ENCODE measurements at places on chromosomes 11 and 22.

DNA sequence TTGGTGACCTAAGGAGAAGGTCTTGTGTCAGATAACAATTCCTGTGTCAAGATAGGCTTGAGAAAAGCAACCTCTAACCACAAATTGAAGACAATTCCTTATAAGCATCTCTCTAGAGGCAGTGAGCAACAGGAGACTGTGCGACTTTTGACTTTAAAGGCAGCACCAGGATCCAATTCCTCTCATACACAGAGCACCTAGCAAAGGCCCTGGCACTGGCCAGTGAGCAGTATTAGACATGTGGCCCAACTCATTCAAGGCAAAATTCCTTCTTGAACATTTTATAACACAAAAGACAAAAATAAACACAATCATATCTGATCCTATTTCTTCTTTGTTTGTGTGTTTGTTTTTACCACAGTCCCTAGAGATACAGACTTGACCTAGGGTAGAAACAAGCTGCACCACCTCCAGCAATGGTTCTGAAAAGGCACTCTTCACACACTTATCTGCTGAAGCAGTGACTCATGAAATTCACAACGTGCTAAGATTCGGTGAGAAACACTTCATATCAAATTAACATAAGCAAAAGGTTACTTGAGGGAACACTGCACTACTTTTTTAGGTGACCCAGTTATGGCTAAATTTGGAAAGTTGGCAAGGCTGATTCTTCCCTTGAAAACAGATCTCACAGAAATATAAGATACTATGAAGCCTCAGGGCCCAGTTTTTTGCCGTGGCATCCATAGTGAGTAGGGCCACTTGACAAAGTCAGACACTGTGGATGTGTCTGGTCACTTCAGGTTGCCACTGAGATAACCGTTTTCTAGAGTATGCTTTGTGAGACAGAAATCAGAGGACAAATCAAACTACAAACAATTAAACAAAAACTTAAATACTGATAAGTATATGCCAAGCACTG is 1018.9 kb downstream of the DLG2 start:
- no peak for DNase-seq

DNA sequence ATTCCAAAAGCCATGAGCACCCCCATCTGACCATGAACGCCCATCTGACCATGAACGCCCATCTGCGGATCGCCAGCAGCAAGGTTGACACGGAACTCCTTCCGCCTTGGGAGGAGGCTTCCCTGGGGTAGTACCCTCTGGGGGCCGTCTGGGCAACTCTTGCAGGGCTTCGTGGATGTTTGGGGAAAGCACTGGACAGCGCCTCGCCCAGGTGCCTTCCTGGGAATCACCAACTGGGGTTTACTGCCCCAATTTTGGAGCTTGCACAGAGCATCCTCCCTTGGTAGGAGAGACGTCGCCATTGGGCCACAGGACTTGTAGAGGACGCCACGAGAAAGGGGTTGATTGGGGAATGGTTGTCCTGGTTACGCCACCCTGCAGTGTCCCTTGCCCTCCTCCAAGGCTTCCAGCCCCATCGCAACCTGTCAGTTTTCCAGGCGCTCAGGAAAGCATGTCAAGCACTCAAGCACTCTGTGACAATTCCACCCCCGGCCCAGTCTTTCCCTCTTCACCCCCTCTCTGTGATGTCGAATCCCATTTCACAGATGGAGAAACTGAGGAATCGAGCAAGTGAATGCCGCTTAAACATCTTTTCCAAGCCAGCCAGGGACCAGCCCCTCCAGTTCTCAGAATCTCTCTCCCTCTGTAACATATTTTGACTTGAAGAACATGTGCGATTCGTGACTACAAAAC is 914 bp upstream of the PRDM11 start:
- peak; percentile 74 for DNase-seq

- DNase-seq, result no peak
Observed at GRCh38 chr11:121467965-121468364, 15.2 kb upstream of the SORL1-AS1 start.

GRCh38 chr11:116055064-116055463 is 550.8 kb upstream of the CADM1 start:
- no peak for DNase-seq

GRCh38 chr11:86511086-86511551 is 136.4 kb downstream of the CCDC81 start:
- DNase-seq, result no peak

GRCh38 chr11:112760396-112761059 is 200.7 kb upstream of the NCAM1 start:
- DNase-seq, result no peak

DNA sequence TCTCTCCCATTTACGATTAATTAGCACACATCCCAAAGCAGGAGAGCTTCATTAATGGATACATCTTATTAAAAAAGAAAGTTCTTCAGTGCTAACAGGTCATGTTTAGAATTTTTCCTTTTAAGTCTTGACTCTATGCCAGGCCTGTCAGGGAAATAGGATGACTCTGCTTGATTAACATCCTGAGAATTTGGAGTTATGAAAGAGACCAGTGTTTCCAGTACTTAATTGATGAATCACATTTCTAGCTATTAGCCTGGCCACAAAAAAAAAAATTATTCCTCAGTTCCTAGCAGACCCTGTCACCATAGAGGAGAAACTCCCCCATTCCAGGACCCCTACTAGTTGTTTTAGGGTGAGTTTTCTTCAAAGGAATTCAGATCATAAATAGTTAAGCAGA is 23.6 kb upstream of the ME3 start:
- peak; percentile 83 for DNase-seq

- DNase-seq, result peak; percentile 25
Observed at GRCh38 chr11:69443968-69444364, 37.5 kb upstream of the LINC01488 start.

DNA sequence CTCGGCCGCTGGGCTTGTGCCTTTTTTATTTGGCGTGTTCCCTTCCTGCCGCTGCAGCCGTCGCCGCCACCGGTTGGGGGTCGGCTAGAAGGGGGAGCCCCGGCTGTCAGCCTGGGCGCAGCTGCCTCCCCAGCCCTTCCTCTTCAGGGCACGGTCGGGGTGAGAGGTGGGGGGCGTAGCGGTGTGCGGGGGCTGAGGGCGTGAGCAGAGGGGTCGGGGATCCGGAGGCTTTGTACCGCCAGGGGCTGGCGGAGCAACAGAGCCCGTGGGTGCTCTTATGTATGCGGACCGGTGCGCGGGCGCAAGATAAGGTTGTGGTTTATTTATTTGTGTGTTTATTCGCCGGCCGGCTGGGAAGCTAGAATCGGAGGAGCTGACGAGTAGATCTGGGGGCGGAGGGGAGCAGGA is 477 bp downstream of the ZBTB16 start:
- DNase-seq, result no peak

GRCh38 chr22:24510637-24511625 is 15.8 kb downstream of the UPB1 start:
- DNase-seq, result peak; percentile 59

DNA sequence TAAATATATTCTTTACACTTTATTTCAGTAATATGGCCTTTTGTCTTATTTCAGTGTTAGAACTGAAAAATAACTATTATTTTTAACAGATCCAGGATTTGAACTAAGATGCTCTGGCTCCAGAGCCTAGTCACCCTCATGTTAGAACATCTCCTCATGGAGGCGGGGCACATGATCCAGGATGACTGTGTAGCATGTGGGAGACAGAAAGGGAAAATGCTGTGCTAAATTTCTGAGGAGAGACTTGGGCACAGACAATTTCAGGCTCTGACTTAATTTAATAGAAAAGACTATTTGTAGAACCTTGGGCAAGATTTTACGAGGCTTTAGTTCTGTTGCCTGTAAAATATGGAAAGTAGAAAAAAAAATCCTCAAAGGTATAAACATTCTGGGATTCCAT is 24.1 kb downstream of the CTSC start:
- DNase-seq, result peak; percentile 9

DNA sequence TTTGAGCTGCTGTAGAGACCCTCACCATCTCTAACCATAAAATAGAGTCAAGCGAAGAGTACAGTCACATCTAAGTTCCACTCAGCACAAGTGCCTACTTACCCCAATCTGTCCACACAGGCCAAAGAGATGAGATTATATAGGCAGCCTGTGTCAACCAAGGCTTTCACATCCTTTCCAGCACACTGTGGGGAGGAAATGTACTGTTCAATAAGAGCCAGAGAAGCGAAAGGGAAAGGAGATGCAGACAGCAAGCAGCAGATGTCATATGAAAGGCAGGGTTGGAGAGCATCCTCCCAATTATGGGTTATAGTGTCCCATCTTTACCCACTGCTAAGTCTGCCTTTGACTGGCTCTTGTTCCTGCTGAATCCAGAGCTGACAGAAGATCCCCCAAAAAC is 16.4 kb downstream of the NRIP3 start:
- DNase-seq, result no peak

GRCh38 chr11:69003866-69004367 is 9.1 kb downstream of the MRGPRF start:
- no peak for DNase-seq

- peak; percentile 83 for DNase-seq
Observed at GRCh38 chr22:45511847-45512261, 9.2 kb downstream of the FBLN1 start.

DNA sequence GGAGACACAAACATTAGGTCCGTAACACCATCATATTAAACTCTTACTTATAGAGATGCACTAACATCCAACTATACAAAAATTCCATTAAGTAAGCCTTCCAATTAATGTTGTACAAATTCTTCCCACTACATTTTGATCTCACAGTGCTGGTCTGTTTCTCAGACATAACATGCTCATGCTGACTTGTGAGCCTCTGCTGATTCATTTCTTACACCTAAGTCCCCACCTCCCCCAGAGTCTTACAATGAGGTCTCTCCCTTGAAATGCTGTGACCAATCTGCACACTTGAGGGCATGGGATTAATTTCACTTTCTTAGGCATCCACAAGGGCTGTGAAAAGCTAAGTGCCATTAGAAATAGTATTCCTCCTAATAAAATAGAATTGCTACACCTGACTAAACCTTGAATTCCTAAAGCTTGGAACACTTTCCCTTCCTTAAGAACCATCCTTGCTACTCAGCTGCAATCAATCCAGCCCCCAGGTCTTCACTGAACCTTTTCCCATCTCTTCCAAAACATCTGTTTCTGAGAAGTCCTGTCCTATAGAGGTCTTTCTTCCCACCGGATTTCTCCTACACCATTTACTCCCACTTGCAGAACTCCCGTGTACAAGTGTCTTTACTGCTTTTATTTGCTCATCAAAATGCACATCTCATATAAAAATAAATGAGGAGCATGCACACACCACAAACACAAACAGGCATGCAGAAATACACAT is 2.0 kb downstream of the HBG1 start:
- DNase-seq, result no peak

GRCh38 chr11:113764527-113765219 is 8.8 kb downstream of the ZW10 start:
- no peak for DNase-seq

DNA sequence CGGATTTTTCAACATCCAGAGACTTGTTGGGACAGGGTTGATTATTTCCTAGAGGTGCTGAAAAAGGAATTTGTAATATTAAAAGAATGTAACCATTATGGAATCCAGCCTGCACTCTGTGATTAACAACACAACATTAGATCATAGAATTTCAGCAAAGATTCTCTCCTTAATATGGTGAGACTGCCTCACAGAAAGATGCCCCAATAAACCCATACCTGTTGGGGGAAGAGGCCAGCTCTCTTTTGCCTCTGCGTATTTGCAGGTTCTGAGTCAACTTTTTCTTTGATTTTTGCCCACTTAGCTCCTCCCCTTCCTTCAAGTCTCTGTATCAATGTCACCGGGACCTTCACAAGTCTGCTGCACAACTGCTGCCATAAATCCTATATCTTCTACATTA is 12.4 kb upstream of the MTMR3 start:
- DNase-seq, result peak; percentile 36

- no peak for DNase-seq
Observed at GRCh38 chr22:40542821-40543540, 93.5 kb downstream of the MRTFA start.

- DNase-seq, result no peak
Observed at GRCh38 chr11:109424901-109425300, 2.9 kb downstream of the C11orf87 start.

DNA sequence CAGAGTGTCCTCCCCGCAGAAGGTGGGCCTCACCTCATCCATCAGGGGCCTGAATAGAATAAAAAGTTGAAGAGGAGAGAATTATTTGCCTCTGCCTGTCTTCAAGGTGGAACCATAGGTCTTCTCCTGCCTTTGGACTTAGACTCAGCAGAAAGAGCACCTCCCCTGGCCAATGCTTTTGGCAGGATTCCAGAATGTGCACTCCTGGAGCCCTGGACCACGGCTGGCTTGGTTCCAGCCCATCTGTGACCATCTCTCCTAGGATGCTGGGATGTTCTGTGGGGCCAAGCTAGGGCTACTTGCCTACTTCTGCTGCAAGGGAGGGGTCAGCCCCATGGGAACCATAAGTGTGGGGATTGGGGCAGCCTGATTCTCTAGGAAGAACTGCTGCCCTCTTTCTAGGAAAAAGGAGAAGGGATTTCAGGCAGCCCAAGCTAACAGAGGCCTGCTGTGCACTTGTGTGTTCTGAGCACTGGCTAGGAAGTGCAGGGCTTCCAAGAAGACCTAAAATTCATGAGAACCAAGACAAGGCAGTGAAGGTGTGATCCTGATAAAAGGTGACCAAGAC is 32.2 kb upstream of the SHANK2 start:
- no peak for DNase-seq

DNA sequence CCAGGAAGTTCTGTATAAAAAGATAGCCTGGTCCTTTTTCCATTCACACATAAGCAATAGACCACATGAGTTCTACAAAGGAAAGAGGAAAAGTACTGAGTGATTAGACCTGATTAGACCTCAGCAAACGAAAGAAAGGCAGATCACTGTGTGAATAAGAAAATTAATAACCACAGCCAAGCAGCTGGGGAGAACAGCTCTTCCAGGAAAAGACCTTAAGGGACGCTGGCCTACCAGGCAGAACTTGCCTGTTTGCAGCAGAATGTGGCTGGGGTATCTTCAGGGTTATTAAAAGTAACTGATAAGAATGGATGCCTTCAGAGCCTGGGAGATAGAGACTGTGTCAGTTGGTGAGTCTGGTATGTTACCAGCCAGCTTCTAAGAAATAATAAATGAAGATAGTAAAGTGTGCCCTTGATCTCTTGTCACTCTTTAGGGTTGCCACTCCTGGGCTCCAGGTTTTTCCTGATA is 172.9 kb downstream of the DBX1 start:
- DNase-seq, result no peak

GRCh38 chr11:125292100-125292499 is 127.5 kb downstream of the PKNOX2 start:
- no peak for DNase-seq

Data from AG08395 (cell line).